ENCODE measurements at places on chromosomes 2 and 18. TPM values are rescaled to one million over a fixed set of nuclear protein-coding genes. Genes with fewer than 3 reads are reported as not detected.

GRCh38 chr18:9803698-9804516 lies 81.9 kb upstream of the TXNDC2 start:
- no peak for DNase-seq

DNA sequence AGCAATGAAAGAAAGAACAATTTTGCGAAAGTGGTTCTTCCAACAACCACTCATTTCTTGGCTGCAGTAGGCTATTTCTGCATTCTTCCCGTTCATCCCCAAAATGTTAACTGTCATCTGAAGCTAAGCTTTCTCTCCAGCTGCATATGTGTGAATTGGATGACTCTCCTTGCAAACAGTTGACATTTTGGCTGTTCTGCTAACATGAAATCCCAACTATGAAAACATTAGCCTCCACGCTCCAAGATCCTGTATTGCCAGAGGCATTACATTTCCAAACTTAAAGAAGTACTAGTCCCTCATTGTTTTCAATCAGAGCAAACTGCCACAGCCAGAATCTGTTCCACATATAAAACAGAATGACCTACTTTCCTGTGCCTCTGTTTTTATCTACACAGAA lies 88.5 kb downstream of the TGIF1 start:
- DNase-seq: no peak

The DSG2 gene
- total RNA-seq: 173 TPM

DNA sequence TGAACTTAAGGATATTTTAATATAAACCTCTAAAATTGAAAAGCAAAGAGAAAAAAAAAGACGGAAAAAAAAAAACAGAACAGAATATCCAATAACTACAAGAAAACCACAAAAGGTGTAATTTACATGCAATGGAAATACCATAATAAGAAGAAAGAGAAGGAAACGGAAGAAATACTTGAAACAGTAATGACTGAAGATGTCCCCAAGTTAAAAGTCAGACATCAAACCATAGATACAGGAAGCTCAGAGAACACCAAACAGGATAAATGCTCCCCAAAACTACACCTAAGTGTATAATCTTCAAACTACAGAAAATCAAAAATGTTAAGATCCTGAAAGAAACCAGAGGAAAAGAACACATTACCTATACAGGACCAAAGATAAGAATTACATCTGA lies 39.2 kb downstream of the FBXO15 start:
- no peak for DNase-seq

GRCh38 chr2:98787700-98788099 lies 56.8 kb upstream of the MGAT4A start:
- DNase-seq: no peak

The SNED1 gene
- total RNA-seq: 6.8 TPM

DNA sequence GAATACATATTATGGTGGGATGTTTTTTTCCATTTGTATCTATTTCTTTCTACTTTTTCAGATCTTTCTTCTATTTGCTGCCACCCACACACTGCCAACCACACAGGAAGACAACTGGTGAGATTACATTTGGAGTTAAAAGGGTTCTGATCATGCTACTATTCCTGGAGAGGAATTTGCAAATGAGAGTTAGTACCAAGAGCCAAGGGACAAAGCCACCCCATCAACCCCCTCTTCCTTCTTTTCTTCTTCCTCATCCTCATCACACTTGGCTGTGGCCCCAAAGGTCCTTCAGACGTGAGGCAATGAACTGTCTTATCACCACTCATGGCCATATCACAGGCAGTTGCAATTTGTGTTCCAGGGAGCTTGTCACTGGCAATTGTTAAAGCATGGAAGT lies 215.6 kb upstream of the SLC14A2 start:
- no peak for DNase-seq

- no peak for DNase-seq
These were observed 115.5 kb upstream of the RAB27B start for GRCh38 chr18:54712758-54713157.

GRCh38 chr2:98378196-98378595 lies 31.9 kb downstream of the CNGA3 start:
- DNase-seq: no peak

The ARMC9 gene
- total RNA-seq: 15.7 TPM

Measured in Peyer's patch (tissue), 4 donors.